Activated naive CD4-positive, alpha-beta T cell (primary cell): ENCODE measurements at places on chromosomes 6 and 20.

DNA sequence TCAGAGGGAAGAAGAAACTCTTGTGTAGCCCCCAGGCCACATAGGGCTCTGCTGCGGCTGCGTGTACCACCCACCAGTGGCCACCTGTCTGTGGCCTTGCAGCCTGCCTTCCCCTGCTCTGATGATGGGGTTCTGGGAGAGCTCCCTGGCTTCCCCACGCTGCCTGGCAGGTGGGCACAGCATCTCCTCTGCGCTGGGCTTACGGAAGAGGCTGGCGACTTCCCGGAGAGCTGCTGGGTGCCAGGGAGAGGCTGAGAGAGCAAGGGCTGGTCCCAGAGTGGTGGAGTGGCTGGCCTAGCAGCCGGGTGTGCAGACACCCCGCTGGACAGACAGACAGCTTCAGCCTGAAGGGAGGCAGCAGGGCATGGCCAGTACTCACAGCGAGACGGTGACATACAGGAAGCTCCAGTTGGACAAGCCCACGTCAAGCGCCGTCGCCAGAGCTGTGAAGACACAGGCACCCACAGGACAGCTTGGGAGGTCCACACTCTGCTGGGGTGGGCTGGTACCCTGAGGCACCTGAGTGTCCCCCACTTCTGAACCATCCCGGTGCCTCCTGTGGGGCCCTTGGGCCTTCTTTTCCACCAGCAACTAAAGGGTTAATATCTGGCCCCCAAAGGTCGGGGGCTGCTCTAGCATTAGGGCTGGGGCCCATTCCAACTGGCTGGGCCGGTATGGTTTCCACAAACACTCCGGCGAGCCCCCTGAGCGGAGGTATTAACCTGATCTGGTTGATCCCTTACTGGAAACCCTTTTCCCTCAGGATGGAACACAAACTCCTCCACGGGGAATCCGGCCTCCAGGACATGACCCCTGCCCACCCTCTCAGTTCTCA lies 48.1 kb upstream of the CDH22 start:
- no peak for DNase-seq

DNA sequence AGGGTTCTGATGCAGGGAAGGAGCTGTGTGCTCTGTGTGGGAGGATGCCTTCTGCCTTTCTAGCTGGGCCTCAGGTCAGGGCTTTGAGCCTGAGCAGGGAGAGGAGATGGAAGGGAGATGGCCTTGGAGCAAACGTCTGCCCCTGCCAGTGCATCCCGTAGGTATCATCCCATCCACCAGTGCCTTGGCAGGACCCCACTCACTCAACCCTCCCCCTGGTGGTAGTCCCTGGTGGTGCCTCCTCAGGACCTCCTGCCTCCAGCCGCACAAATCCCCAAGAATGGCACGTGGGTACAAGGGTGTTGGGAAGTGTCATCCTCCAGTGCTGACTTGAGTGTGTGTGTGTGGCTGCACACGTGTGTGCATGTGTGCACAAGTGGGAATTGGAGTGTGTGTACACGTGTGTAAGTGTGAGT lies 23.1 kb upstream of the MICB start:
- no peak for DNase-seq

GRCh38 chr6:126086560-126086959 lies 100.2 kb downstream of the TRMT11 start:
- no peak for DNase-seq

- no peak for DNase-seq
These were observed 107.1 kb downstream of the UNC5CL start for GRCh38 chr6:40931931-40932330.

DNA sequence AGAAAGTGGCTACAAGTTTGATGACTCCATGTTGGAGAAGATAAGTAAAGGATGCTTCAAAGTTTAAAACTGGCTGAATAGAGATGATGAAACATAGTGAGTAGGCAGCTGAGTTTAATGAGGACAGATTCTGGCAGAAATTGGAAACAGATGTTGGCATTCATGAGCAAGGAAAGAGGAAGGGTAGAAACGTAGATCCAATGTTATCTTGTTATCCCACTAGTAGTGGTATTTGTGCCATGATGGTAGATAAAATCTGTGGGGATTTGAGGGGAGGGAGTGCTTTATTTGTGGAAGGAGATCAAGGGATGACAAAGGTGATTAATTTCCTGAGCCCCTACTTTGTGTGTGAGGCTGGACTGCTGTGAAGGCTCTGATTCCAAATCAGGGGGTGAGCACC lies 69.5 kb downstream of the MRAP2 start:
- DNase-seq: no peak

GRCh38 chr20:57576617-57577550 lies 16.0 kb downstream of the PCK1 start:
- DNase-seq: no peak

DNA sequence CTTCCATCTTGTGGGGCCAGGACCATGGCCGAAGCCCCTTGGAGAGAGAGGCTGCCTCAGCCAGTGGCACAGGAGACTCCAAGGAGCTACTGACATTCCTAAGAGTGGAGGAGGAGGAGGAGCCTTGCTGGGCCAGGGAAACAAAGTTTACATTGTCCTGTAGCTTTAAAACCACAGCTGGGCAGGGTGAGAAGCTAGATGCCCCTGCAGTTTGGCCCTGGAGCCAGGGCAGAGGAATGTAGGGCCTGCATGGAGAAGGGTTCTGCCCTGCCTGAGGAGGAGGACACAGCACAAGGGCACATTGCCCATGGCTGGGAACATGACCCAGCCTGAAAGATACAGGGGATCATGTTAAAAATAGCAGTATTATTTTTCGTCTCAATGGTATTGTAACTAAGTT lies 37.4 kb downstream of the PLCG1 start:
- no peak for DNase-seq

DNA sequence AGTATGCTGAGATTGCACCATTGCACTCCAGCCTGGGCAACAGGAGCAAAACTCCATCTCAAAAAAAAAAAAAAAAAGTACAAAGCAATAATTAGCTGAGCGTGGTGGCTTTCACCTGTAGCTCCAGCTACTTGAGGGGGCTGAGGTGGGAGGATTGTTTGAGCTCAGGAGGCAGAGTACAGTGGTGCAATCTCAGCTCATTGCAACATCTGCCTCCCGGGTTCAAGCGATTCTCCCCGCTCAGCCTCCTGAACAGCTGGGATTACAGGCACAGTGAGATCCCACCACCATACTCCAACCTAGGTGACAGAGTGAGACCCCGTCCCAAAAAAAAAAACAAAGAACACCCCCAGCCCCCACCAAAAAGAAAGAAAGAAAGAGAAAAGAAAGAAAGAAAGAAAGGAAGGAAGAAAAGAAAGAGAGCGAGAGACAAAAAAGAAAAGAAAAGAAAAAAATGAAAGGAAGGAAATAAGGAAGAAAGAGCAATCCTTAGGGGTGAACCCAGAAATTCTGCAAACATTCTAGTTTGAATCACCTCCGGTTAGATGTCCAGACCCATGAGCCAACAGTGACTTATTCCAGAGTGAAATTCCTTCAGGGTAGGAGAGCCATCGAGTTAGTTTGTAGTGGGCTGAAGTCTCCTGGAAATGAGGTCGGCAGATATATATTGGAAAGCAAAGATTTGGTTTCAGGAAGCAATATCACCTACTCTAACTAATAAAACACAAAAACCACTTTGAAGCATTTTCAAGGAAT lies 3.2 kb upstream of the RIPOR3 start:
- DNase-seq: no peak

GRCh38 chr20:44646023-44646640 lies 5.4 kb downstream of the ADA start:
- DNase-seq: no peak

- no peak for DNase-seq
These were observed 118.0 kb downstream of the PCSK2 start for GRCh38 chr20:17344790-17345189.
